ENCODE measurements at places on chromosomes 7 and 10.

DNA sequence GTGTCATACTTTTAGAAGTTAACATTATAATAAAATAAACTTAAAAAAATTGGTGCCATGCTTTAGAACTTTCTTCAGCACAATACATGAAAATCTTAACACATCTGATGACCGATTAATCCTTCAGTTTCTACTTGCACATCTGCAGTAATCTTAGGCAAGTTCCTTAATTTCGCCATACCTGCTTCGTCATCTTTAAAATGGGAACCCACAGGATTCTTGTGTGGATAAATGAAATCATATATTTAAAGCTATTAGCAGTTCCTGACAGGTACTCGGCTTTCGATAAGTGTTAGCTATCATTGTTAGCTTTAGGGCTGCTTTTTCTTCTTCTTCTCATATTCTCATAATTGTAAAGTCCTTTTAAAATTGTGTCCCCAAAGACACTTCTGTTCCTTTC, 907 bp upstream of the VPS50 start:
- no peak for DNase-seq

DNA sequence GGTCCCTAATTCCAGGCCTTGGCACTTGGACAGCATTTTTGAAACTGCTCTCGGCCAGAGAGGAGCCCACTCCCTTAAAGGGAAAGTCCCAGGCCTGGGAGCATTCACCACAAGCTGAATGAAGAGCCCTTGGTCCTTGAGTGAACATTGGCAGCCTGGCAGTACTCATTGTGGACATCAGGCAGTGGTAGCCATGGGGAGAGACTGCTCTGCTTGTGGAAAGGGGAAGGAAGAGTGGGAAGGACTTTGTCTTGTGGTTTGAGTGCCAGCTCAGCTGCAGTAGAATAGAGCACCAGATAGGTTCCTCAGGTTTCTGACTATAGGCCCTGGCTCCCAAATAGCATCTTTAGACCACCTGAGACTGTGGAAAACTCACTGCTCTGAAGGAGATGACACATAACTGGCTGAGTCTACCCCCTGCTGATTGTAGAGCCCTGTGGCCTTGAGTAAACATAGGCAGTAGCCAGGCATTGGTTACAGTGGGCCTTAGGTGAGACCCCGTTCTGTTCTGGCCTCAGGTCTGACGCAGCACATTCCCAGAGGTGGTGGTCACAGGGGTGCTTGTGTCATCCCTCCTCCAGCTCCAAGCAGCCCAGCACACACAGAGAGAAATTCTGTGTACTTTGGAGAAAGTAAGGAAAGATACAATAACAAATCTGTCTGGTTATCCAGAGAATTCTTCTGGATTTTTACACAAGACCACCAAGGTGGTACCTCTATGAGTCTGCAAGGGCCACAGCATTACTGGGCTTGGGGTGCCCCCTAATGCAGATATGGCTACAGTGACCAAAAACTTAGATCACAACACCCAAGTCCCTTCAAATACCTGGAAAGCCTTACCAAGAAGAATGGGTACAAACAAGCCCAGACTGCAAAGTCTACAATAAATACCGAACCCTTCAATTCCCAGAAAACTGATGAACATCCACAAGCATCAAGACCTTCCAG, 153.8 kb downstream of the GNAI1 start:
- DNase-seq = no peak

DNA sequence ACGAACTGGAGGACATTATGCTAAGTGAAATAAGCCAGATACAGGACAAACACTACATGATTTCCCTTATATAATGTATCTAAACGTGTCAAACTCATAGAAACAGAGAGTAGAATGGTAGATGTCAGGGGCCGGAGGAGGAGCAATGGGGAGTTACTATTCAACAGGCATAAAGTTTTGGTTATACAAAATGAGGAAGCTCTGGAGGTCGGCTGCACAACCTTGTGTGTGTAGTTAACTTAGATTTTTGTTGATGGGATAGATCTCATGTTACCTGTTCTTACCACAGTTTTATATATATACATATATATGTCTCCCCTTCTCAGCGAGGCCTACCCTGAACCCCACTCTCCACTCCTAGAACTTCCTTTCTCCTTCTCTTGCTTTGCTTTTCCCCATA, 22.4 kb upstream of the TECTB start:
- no peak for DNase-seq

DNA sequence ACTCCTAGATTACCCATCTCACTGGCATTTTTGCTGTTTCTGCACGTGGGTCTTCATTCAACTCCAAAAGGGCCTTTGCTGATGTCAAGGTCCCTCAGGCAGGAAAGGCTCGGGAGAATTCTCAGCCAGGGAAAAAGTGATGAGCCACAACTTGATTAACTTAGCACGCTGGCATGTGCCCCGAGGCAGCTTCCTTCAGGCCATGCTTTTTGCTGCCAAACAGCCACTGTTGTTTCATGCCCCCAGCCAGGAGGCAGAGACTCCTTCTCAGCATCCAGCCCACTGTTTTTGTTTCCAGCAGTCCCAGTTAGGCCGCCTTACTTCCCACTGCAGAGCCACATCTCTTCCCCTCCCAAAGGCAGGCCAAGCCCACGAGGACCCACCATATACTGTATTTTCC, 266.5 kb upstream of the YAE1 start:
- DNase-seq = no peak

DNA sequence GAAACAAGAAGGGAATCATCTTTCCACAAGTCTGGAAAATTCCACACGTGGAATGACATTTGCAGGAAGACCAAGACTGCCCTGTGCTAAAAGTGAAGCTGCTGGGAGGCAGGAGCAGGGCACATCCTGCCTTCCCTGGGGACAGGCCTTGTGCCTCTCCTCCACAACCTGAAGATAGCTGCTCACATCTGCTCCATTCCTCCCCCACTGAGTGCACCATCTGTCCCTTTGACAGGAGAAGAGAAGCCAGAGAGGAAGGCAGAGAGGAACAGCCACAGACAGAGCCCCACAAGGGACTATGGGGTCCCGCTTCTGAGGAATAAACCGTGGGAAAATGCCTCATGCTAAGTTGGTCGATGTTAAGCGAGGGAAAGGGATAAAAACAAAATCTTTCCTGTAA, 15.9 kb upstream of the FAM171A1 start:
- DNase-seq = no peak

- DNase-seq = no peak
Measured at GRCh38 chr7:14836006-14836405, 66.5 kb downstream of the DGKB start.

DNA sequence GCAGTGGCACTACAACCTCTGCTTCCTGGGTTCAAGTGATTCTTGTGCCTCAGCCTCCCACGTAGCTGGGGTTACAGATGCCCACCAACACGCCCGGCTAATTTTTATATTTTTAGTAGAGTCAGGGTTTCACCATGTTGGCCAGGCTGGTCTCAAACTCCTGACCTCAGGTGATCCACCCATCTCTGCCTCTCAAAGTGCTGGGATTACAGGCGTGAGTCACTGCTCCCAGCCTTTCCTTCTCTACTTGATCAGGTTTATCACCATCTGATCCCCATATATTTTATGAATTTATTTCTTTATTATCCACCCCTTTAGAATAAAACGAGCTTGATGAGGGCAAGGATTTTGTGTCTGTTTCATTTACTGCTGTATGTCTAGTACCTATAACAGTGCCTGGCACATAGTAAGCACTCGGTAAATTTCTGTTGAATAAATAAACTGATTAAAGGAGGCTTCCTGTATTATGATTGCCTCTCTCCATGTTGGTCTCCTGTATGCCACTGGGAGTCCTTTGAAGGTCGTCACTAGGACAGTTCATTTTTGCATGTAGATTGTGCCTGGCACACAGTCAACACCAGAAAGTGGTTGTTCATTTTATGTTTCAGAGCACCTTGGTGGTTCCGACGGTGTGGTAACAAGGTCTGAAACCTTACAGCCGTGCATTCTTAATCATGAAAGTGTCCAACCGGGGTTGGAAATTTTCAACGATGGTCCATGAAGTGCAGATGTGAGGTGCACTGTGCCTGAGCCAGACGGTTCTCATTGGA, 9.6 kb upstream of the EIF3A start:
- DNase-seq = no peak

GRCh38 chr7:128869138-128869943, 6.7 kb downstream of the ATP6V1F start:
- DNase-seq = no peak

GRCh38 chr10:130775311-130775710, 536.2 kb downstream of the TCERG1L start:
- DNase-seq = no peak

DNA sequence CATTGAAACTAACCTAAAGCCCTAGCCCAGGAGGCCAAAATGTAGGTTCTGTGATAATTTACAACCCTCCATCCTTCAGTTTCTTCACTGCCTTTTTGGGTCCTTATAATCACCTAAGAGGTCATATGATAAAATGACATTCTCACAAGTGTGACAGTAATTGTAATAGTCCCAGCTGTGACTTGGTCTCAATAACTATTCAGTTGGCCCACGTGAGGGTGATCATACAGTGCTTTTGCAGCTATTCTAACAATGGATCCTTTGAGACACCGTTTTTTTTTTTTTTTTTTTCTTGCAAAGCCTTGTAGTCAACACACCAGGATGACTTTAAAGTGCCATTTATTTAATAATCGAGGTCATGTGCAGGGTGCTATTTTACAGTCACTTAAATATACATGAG, 760.0 kb downstream of the PHTF2 start:
- DNase-seq = no peak

DNA sequence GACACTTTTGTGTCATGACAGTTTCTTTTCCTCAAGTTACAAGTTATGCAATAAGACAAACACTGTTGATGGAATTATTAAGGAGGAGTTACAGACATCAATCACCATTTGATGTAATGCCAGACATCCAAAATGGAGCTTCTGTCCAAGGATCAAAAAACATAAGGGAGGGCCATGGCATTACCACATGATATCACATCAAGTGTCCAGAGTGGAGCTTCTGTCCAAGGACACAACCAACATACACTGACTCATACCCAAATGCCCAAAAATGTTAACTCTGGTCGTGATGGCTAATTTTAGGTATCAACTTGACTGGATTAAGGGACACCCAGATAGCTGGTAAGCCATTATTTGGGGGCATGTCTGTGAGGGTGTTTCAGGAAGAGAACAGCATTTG, 140.4 kb downstream of the DOCK4 start:
- DNase-seq = no peak

All from stimulated activated CD4-positive, alpha-beta T cell treated with anti-CD3 and anti-CD28 coated beads, Interleukin-1b, Interleukin-23, amount 100 ng/mL, for 1 hour (primary cell).